ENCODE measurements at places on chromosomes 4 and X.
A peak's percentile ranks its signal among the peaks of the same experiment; 100 is the strongest.

GRCh38 chr4:136867465-136867864, 664.8 kb downstream of the PCDH18 start:
- no peak for DNase-seq

DNA sequence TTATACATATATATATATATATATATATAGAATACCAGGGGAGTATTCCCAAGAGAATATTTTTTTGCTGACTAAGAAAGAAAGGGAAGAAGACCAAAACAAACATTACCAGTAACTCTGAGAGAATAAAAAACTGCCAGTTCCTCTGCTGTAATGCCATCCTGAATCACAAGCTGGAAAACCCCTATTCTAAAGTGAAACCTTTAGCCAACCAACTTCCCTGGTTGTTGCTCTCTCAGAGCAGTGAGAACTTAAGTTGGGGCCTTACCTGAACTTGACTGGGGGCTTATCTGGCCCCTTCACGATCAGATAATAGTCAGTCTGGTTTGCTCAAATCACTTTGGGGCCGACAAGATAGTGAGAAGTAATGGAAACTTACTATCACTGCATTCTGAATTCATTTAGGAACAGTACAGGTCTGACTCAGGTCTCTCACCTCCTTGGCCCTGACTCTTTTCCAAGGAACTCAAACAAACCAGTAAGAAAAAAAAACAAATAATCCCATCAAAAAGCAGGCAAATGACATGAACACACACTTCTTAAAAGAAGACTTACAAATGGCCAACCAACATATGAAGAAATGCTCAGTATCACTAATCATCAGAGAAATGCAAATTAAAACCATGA, 62.5 kb downstream of the CD40LG start:
- no peak for DNase-seq

GRCh38 chr4:7607156-7607910, 172.6 kb upstream of the PSAPL1 start:
- no peak for DNase-seq

DNA sequence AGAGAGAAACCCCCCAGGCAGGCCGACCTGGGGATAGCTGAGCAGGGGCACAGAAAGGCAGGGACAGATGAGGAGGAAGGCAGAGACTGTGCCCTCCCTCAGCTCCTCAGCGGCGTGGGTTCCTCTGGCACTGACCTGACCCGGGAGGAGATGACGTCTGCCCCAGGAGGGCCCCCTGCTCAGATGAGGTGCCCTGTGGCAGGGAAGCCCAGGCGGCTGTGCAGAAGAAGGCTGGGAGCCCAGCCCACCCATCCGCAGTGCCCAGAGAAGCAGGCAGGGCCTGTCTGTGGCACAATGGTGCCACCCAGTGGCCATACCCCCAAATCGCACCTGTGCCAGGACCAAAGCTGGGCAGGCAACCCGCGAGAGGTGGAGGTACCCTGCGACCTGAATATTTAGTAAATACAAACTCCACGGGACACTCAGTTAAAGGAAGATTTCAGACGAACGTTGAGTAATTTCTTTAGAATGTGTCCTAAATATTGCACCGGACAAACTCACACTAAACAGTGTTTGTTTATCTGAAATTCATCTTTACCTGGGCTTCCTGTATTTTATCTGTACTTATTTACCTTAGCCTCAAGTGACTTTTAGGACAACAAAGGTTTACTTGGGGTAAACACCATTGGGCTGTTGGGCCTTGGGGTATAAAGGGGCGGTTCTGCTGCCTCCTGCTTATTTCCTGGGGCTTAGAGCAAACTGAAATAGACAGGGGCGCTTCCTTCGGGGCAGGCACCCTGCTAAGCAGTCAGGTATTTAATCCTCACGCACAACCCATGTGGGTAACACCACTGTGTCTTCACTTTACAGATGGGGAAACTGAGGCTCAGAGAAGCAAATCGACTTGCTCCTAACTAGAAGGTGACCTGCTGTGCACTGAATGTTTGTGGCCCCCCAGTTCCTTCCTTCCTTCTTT, 46.5 kb upstream of the HMX1 start:
- DNase-seq = peak; percentile 50

GRCh38 chrX:129701624-129702069, 37.1 kb upstream of the XPNPEP2 start:
- peak; percentile 15 for DNase-seq

DNA sequence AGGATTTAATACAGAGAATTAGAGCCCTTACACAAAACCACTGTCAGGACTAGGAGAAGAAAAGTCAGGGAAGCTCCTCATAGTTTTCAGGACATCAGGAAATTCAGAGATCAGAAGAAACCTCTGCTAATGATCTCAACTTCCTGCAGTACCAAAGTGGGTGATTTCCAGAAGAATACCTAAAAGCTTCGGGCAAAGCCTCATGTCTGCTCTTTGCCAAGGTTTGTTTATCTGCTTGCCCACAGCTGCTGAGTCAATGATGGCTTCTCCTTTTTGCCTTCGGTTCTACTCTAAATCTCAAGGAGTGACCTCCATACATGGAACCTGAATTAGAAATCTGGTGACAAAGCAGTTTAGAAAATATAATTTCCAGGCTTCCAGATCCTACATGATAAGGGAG, 68.4 kb downstream of the USP38 start:
- no peak for DNase-seq

GRCh38 chr4:74950200-74950599, 17.3 kb downstream of the PARM1 start:
- DNase-seq = no peak

GRCh38 chr4:173370130-173370476, 651 bp upstream of the SAP30 start:
- DNase-seq = peak; percentile 65

GRCh38 chr4:146943691-146944375, 1.8 kb downstream of the TTC29 start:
- DNase-seq = no peak

DNA sequence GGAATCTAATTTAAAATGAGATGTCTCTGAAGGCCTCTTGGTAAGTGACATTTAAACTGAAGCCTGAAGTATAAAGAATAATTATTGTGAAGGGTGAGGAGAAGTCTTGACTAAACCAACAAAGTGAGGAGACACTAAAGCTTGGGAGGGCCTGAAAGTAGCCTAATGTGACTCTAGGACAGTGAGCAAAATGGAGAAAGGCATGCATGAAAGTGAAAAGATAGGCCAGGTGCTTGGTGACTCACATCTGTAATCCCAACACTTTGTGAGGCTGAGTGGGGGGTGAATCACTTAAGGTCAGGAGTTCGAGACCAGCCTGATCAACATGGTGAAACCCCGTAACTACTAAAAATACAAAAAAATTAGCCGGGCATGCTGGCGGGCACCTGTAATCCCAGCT, 46.9 kb upstream of the SMARCAD1 start:
- no peak for DNase-seq

DNA sequence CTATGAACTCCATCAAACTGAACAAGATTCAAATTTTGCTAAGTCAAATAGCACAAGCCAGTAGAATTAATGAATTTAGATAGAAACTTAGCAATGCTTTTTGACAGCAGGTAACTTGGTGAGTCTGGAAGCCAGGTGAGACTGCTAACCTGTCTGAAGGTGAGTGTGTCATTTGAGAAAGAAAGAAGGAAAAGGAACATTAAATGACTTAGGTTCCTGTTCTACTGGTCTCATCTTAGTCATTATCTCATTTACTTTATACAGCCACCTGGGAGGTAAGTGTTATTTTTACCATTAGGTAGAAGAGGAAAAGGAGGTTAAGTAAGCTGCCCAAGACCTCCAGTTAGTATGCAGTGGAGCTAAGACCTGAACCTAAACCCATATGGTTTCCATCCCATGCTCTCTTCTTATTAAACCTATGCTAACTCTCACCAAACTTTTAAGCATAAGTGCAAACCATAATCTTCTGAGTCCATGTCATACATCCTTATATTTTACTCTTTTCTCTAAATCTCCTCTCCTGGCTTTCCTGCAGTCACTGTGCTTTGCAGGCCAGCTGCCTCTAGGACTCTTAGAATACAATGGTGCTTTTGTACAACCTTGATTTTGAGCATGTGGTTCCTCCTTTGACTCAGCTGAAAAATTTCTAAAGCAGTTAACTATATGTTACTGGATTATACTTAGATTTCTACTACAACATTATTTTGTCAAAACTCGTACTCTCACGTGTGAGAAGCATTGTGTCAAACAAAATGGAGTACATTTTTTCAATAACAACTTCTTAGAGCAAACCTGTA, 68.5 kb downstream of the ATP10D start:
- DNase-seq = no peak

DNA sequence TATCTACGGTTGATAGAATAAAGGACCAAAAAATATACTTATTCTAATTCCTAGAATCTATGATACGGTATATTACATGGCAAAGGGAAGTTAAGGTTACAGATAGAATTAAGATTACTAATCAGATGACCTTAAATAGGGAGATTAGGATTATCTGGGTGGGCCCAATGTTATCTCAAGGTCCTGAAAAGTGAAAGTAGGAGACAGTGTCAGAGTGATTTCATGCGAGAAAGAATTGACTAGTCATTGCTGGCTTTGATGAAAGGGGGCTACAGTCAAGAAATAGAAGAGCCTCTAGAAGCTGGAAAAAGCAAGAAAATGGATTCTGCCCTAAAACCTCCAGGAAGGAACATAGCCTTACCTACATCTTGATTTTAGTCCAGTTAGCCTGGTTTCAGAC, 176.9 kb upstream of the PPP1R2C start:
- no peak for DNase-seq

DNA sequence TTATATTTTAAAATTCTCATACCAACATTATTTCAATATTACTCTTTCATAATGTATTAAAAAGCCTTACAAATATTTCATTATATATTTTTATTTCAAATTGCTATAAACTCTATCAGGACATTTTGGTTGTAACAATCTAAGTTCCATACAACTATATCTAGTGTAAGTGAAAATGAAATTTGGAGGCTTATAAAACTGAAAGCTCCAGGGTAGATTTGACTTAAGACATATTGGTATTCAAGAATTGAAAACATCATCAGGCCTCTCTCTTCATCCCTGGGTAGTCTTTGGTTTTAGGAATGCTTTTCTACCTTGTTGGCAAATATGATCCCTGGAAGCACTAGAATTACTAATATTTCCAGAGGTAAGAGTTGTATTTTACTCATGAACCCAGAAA, 342.6 kb downstream of the DTHD1 start:
- no peak for DNase-seq

- no peak for DNase-seq
Measured at GRCh38 chr4:57182132-57182874, 72.1 kb upstream of the IGFBP7 start.

GRCh38 chr4:30716158-30716557, 4.0 kb upstream of the PCDH7 start:
- DNase-seq = no peak

DNA sequence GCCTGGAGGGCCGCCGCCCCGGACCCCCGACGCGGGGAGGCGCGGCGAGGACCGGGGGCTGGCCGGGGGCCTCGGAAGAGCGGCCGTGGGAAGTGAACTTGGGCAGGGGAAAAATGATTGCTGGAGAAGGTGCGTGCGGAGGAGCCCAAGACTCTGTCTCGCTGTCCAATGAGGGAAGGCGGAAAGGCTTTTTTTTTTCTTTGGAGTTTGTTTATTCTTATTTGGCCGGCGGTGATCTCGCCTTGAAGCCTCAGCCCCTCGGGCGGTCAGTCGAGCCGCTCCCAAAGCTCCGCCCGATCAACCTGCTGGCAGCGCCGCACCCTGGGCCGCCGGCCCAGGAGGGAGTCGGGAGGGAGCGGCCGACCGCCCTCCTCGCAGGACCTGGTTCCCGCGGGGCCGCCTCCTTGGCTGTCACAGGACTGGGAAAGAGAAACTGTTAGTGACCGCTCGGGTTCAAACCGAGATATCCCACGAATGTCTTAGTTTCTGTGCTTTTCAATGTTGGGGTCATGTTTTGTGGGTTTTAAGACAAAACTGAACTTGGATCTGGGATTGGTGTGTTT, 2.5 kb downstream of the CPEB2 start:
- peak; percentile 91 for DNase-seq

DNA sequence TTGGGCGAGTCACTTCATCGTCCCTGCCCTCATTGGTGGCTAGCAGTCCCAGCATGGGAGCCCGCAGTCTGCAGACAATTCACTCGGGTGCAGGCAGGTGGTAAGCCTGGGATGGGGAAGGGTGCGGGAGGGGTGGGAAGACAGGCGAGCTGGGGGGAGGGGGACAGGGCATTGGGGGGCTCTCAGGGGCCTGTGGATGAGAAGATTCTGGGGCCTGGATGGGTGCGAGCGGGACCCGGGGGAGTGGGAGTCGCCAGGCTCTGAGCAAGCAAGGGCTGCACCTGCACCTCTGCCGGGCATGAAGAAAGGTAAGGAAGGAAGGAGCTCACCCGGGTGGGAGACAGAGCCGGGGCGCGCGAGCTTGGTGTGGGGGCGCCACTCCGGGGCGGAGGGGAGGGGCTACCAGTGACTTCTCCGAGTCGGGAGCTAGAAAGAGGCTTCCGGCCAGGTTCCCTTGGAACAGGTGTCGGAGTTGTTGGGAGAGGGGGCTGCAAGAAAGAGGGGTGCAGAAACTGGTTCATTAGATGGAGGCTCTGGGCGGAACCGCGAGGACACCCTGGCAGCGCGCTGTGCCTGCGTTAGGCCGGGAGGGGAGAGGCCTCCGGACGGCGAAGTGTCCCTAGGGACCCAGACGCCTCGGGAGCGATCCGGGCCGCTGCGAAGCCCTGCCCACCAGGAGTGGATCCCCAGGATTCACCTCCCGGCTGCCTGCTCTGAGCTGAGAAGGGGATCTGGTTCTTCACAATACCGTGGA, 103.4 kb upstream of the PDLIM3 start:
- DNase-seq = no peak

DNA sequence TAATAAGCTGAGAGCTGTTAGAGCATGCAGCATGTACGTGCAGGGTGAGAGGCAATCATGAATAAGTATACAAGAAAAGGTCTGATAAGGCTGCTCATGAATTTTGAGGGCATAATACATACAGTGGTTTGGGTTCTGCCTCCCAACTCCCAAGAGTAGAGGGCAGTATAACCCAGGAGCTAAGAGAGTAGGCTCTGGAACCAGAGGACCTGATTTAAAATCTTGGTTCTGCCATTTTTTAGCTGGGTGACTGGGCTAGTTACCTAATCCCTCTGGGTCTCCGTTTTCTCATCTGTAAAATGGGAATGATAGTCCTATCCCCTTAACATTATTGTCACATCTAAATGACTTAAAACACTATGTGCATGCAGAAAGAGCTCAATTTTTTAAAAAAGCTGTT, 85.3 kb downstream of the LNX1 start:
- DNase-seq = no peak

DNA sequence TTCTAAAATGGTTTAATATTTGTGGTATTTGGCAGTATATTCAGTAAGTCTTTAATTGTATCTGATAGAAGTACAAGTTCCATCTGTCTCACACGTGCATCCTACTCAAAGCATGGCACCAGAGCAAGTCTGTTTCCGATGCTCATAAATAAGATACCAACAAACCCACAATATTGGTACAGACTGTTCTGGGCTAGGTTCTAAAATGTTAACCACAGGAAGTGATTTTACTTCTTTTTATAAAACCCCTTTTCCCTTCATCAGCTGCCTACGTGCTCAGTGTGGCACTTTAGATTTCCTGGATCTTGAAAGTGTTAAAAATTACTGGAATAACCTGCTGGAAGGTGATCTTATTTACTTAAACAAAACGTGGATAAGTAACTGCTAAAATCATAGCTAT, 165.1 kb downstream of the CFAP299 start:
- DNase-seq = no peak

GRCh38 chrX:130704053-130705038, 198.7 kb downstream of the ENOX2 start:
- no peak for DNase-seq

- DNase-seq = peak; percentile 45
Measured at GRCh38 chrX:20118065-20118824, 1.5 kb upstream of the MAP7D2 start.
